T-helper 17 cell (primary cell): ENCODE measurements at places on chromosomes 3 and 15.

GRCh38 chr15:75193272-75193671 lies 8.4 kb upstream of the C15orf39 start:
- no peak for DNase-seq

DNA sequence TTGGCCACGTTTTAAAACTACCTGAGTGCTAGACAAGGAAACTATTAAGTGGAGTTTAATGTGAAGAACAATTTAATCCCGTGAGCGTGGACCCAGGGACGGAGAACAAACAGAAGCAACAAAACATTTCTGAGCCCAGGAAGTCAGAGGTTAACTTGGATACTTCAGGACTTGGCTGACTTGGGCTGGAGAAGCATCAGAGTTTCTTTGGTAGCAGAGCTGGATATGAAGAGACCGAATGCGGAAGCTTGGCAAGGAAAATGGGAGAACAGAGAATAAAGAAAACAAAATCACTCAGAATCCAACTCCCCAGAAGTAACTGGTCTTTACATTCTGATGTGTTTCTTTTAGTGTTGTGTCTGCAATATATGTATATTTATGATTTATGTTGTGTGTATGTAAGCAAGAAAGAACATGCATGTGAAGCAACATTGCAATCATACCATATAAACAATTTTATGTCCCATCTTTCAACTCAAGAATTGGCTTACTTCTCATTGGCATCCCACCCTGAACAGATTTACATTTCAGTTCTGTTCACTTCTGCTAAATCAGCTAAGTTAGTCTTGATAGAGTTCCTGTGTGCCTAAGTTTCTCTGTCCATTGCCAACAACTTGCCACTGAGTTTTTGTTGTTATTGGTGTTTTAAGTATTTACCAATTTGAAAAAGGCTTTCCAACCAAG lies 17.2 kb upstream of the PLOD2 start:
- DNase-seq = no peak

DNA sequence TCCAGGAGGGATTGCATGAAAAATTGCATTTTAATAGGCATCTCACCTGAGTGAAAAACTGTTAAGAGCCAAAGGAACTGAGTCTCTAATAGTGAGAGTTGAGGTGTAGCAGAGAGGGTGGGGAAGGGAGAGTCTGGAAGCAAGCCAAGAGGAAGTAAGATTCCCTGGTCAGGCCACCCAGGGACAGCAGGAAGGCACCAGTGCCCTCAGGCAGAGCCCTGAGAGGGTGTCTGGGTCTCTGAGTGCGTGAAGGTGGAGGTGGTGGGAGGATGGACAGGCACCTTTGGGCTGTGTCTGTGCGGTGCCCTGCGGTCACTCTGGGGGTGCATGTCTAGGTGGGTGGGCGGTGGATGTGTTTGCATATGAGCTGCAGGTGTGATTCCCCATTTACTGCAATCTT lies 300.4 kb upstream of the ROPN1 start:
- no peak for DNase-seq

DNA sequence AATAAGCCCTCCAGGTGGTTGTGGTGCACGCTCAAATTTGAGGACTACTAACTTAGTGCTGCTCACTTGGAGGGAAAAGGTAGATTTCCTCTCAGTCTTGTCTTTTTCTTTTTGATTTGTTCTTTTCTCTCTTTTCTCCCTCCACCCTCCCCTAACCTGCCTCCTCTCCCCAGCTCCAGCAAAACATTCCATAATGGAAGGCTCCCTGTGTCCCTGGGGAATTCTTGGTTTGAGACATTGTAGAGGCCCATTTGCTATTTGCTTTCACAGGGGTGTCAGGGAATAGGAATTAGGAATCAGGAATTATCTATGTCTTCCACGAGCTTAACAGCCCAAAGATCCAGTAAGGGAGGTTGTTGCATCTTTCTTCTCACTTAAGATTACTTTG lies 136.8 kb upstream of the UMPS start:
- no peak for DNase-seq

GRCh38 chr3:179036226-179036625 lies 35.4 kb downstream of the ZMAT3 start:
- no peak for DNase-seq

GRCh38 chr3:88936831-88937230 lies 170.6 kb upstream of the EPHA3 start:
- no peak for DNase-seq

GRCh38 chr3:149771652-149772271 lies 19.5 kb upstream of the COMMD2 start:
- no peak for DNase-seq

- DNase-seq = no peak
These were observed 304.4 kb upstream of the TGFBR2 start for GRCh38 chr3:30302027-30302426.

DNA sequence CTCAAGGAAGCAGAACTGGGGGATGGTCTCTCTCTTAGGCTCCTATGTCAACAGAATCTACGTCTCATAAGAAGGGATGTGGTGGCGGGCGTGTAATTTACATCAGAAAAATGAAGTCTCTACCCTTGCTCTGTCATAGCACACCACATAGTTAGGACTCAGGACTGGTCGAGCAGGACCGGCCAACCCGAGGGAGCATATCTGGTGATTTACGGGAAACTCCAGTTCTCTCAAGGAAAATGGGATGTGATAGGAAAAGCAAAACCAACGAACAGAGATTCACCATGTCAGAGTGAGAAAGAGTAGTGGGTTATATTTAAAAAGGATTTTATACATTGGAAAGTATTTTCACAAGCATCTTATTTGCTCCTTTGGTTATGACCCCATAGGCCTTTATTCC lies 54.7 kb downstream of the IGF2BP2 start:
- DNase-seq = no peak

DNA sequence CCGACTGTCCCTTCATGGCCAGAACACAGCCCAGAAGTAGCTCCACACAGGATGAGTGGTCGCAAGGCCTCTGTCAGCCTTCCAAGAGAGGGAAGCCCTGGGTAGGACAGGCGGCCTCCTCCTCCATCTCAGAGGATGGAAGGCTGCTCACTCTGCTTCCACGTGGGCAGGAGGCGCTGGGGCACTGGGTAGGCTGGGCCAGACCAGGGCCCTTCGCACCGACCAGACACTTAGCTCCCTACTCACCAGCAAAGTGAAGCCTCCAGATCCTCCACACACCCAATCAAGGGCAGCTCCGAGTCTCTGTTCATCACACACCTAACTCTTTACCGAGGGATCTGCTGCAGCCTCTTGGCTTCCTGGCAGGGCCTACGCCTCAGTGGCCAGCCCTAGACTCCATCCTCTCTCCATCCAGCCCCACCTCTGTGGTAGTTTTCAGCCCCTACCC lies 24.3 kb upstream of the PLXNA1 start:
- no peak for DNase-seq

- no peak for DNase-seq
These were observed 47.0 kb upstream of the ACKR4 start for GRCh38 chr3:132549890-132550578.

DNA sequence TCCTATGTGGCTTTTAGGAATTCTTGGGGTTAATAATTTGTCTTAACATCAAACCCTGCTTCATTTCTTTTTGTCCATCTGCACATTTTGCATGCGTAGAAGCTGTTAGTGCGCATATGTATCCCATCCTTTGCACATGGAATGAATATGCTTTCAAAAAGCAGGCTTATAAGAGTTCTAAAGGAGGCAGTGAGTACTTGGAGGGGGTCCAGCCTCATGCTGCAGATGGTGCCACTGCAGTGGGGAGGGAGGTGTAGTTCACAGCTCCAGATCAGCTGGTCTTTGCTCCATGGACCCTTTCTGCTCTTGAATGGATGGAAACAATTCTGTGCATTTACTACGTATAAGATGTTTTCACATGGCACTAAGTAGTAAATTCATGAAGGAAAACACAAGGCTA lies 20.7 kb upstream of the SSR3 start:
- DNase-seq = no peak

GRCh38 chr3:79161941-79162340 lies 605.9 kb downstream of the ROBO1 start:
- no peak for DNase-seq

DNA sequence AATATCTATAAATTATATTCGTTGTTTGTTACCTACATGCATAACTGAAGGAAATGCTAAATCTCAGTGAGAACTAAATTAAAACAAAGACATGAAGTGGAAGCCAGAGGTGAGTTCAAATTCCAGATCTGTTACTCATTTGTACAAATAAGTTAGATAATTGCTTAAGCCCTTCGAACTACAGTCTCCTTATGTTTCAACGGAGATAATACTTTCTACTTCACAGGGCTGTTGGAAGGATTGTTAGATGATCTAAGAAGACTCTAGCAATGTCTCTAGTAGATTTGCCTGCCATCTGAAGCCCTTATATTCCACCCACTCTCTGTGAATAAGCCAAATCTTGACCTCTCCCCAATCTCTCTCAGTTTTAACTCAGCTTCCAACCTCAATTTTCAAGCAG lies 125.8 kb downstream of the P2RY1 start:
- no peak for DNase-seq

- DNase-seq = no peak
These were observed 156.8 kb downstream of the ALCAM start for GRCh38 chr3:105523501-105523900.

GRCh38 chr15:78925956-78926743 lies 18.7 kb downstream of the CTSH start:
- no peak for DNase-seq

GRCh38 chr3:77906102-77906709 lies 866.3 kb downstream of the ROBO2 start:
- no peak for DNase-seq

- DNase-seq = no peak
These were observed 145.4 kb downstream of the PDZRN3 start for GRCh38 chr3:73479325-73479724.

- no peak for DNase-seq
These were observed 33.9 kb downstream of the MYO5C start for GRCh38 chr15:52261498-52262242.

DNA sequence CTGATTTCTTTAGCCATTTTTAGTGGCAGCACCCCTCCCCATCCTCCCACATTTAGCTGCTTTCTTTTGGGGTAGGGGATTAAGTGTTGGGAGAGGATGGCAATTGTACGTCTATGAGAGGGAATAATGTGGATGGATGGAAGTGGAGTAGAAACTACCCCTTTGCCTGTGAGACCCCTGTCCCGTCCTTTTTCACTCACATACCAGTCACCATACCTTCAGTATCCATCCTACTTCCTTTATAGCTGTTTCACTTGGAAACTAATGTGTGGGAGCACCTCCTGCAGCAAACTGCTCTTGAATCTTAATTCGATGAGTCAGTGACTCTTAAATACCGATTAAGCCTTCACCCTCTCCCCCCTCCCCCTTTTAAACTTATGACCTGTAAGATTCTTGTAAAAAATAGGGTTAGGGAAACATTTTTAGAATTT lies 730 bp downstream of the SPRED1 start:
- DNase-seq = no peak

GRCh38 chr3:105259496-105259895 lies 107.2 kb upstream of the ALCAM start:
- DNase-seq = no peak

- DNase-seq = no peak
These were observed 35.0 kb downstream of the BTLA start for GRCh38 chr3:112464264-112464663.

DNA sequence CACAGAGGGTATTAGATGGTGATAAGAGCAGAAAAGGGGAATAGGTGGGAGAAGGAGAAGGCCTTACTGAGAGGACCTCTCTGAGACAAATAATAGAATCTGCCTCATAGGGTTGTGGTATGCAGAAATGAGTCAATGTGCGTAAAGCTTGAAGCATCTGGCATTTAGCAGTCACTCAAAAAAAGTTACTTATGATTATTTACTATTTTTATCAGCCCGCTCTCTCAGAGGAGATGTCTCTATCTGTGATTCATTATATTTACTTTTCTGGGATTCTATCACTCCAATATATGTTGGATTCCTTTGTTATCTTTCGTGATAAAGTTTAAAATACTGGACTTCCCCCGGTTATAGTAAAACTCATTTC lies 4.6 kb upstream of the TM4SF1 start:
- no peak for DNase-seq

DNA sequence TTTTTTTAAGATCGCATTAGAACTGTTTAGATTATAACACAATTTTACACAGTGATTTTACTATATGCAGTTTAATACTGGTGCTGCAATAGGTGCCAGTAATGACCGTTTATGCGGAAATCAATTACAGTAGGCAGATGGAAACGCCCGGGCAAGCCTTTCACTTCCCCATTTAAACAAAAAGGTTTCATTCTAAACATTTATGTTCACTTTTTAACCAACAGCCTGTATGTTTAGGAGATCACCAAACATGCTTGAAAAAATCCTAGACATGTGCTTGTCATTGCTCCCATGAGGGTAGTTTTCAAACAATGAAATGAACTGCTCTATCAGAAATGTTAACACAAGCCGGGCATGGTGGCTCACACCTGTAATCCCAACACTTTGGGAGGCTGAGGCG lies 2.7 kb downstream of the BNIP2 start:
- no peak for DNase-seq

DNA sequence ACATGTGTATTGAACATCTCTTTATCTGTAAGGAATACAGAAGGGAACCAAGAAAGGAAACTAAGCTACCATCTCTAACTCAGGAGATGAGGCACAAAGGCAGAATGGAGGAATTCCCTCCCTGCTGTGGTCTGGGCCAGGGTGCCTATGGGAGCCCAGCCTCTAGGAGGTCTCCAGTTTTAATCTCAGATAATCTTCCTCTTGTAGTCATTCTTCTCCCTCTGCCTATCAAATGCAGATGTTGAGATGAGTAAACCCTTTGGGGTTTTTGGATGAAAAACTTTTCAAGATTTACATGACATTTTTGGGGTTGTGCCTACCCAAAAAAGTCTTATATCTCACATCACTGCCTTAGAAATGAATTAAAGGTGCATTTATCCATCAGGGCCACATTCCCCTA lies 23.3 kb downstream of the SCG5 start:
- DNase-seq = no peak

DNA sequence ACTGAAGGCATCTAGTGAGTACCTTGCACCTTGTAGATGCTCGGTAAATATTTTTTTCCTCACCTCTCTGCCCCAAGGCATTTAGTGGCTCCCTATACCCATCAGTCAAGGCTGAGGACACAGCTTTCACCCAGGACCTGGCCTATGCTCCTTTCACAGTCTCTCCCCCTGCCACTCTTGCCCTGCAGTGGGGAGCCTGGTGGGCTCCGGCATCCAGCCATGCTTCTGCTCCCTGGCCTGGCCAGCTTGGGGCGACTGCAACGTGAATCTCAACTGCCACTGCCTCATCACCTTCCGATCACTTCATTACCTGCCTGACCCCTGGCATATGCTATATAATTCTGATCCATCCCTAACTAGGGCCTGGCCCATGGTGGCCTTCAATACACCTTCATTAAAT lies 735 bp upstream of the CX3CR1 start:
- no peak for DNase-seq

DNA sequence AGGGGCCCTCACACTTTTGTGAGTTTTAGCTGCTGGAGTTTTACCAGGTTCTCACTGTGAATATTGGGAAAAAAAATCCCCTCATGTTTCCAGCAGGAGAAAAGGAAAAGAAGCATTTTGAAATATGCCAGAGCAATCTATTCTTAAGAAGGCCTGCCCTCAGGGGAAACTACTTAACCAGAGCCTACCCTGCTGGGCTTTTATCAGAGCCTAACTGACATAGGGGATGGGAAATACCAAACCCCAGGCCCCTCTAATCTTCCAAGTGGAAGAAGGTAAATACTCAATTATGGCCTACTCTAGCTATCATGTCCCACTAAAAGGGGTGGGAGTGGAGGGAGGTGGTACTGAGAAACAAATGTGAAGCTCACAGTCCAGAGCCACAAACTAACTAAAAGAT lies 68.7 kb upstream of the NMNAT3 start:
- no peak for DNase-seq

- no peak for DNase-seq
These were observed 9.1 kb downstream of the BFSP2 start for GRCh38 chr3:133408961-133409360.
